ENCODE measurements at places on chromosomes 4 and X.

GRCh38 chr4:85445050-85445639, 29.8 kb upstream of the ARHGAP24 start:
- no peak for DNase-seq

DNA sequence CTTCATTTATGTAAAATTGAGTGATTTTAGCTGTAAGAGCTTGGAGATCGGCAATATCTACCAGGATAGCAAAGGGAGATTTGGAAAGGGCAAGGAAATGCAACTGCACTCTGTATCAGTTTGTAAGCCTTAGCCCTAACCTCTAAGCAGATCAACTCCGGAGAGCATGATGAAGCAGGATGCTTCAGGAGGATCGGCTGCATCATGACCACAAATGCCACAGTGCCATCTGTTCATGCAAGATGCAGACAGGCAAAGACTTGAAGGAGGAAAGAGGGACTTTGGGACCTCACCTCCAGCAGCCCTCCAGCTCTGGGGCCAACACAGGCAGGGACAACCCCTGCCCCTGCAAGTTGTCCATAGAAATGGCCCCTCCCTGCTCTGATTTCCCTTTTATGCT, 377.6 kb upstream of the GATB start:
- DNase-seq = no peak

DNA sequence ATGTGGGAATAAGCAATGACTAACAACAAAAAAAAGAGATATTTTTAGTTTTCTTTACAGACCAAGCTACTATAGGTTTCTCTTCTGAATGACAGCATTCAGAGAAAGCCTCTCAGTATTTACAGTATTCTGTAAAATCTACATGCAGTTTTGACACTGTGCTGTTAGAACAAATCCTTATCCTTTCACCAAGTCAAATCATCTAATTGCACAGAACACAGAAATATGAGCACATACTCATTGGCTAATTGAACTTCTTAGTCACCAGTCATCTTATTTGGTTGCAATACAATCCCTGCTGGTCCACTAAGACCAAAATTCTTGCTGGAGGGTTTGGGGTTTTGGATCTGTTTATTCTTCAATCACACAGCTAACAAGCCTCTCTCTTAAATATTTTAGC, 5.7 kb downstream of the ACOT9 start:
- no peak for DNase-seq

DNA sequence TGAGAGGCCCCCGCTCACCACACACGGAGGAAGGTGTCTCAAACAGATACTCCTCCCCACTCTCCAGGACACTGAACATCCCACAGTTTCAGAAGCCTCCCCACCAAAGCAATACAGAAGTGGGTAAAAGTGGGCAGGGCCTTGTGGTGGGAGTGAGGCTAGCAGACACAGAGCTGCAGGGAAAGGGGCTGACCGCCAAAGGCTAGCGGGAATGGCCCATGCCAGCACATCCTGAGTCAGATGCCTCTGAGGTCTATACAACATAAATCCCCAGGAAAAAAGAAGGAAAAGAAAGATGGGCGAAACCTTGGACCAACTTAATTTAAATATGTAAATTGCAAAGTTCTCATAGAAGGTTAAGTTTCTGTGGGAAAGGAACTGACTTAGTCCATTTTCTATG, 21.9 kb upstream of the ARHGAP10 start:
- no peak for DNase-seq

DNA sequence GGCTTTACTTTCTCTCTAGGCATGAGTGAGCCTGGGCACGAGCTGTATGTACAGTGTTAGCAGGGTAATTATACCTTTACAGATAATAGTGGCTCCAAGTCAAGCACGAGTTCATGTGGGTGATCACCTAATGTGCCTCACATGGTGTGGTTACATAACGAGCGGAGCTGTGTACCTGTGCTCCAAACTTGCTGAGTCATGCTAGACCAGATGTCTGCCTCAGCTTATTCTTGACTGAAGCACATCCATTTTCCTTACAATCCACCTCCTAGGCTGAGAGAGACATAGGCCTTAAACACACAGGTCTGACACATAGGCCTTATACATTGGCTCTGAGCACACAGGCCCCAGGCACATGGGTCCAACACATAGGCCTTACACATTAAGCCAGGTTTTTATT, 426.6 kb downstream of the GPAT3 start:
- no peak for DNase-seq

- DNase-seq = no peak
Measured at GRCh38 chr4:89898304-89898716, 3.7 kb downstream of the MMRN1 start.

DNA sequence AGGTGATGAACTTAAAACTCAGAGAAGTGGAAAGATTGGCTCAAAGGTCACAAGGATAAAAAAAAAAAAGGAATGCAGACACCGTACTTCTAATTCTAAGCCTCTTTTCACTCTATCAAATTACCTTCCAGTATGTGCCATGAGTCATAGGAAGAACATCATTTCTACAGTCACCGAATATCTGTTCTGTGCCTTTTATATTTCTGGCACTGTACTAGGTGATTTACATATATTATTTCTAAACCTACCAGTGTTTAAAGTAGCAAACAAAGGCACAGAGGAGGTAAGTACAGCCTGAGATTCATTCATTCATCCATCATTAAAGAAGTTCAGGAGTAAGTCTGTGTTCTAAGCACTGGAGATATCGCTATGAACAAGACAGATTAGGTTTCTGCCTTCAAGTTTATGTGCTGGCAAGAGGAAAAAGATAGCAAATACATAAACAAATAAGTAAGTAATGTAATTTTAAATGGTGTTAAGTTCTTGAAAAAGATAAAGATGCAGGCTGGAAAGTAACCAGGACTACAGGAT, 65.3 kb downstream of the PALLD start:
- DNase-seq = no peak

DNA sequence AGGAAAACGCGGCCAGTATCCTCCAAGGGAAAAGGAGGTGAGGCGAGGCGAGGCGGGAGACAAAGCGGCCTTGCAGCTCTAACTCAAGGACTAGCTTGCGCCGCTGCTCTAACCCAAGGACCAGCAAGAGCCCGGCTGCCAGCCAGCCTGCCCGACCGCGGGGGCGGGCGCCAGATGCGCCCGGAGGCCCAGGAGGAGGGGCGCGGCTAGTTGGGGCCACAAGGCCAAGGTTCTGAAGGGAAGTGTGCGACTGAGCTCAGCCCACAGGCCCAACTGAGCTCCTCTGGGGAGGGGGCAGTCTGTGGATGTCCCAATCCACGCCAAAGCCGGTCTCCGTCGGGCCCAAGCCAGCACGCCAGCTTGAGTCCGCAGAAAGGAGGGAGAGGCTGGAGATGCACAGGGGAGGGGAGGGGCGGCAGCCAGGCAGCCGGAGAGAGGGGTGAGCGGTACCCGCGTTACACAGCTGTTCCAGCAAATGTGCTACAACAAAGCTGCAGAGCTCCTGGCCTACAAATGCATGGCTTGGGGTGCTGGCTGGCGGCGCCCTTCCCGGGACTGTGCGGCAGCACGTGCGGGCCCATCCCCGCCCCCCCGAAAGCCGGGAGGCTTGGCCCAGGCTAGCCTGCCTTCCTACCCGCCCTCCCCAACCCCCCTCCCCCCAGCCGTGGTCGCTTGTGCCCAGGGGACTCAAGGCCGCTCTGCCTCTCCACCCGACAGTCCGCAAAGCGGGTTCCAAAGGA, 637 bp downstream of the AMER1 start:
- DNase-seq = no peak

DNA sequence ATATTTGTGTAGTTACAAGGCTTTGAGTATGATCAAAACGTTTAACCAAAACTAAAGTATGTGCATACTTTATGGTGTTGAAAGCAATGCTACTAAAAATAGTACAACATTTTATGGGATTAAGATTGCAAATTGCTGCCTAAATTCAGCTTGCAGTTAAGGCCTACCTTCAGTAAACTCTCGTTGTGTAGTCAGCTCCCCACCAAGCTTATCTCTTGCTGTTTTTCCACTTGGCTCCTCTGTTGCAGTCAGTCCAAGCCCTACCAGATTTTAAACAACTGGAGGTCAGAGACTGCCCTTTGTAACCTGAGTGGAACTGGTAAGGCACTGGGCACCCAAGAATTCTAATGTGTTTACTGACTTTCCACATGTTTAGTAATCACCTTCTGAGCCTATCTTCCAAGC, 25.7 kb downstream of the AFF1 start:
- no peak for DNase-seq

- no peak for DNase-seq
Measured at GRCh38 chrX:124010566-124010965, 49.1 kb downstream of the STAG2 start.

GRCh38 chrX:26848511-26848910, 614.6 kb downstream of the PPP4R3C start:
- no peak for DNase-seq

- no peak for DNase-seq
Measured at GRCh38 chrX:68461093-68461492, 27.8 kb upstream of the OPHN1 start.

- no peak for DNase-seq
Measured at GRCh38 chr4:48557478-48557877, 67.4 kb downstream of the ZAR1 start.

DNA sequence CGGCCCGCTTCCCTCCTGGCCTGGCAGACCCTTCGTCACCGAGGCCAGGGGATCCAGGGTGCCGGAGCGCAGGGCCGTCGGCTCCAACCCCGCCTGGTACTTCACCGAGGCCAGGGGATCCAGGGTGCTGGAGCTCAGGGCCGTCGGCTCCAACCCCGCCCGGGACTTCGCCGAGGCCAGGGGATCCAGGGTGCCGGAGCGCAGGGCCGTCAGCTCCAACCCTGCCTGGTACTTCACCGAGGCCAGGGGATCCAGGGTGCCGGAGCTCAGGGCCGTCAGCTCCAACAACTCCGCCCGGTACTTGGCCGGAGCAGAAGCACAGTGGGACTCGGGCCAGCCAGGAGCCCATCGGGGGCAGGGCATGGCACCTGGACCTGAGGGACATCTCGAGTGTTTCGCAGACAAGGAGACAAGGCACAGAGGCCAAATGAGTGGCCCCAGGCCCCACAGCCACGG, 85.1 kb downstream of the FAM53A start:
- DNase-seq = no peak

DNA sequence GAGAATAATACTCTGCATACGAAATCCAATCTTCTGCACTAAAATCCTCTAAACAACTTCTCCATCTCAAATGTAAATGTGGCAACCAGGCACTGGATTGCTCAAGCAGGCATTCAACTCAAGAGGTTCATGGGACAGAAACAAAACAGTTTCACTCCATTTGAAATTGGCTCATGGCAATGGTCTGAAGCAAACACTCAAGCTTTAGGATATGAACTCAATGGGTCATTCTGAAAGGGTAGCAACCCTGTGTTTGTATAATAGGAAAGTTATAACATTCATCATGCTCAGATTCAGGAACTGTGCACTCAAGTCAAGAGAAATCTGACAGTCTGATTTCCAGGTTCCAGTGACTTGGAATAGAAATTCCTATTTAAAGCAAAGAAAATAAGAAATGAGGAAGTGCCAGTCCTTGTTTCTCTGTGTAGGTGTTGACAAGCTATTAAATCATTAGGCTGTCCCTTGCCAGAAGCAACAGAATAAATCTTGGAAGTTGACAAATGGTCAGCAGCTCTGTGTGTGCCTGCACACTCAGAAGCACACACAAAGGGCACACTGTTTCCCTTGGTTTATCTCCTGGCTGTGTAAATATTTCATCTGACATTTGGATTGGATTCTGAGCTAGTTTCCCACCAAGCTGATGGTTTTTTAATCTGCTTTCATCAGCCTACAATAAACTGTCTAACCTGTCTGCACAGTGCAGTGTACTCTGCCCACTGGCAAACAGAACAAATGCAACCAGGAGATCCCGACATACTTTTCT, 75.9 kb upstream of the CITED1 start:
- no peak for DNase-seq

DNA sequence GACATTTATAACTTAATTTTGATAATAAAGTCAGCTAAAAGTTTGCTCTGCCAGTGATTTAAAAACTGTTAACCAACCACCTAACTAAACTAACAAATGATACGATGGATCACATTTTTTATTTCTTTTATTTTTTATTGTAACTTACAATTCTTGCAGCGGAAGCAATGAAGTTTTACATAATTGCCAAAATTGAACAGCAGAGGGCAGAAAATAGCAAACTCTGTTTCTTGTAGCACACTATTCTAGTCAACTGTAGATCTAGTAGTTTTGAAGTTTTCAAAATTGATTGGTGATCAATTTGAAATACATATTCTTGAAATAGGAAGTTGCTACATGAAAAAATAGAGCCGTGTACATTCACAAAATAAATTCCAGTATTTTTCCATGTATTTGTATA, 2.8 kb upstream of the GRIA2 start:
- DNase-seq = no peak

DNA sequence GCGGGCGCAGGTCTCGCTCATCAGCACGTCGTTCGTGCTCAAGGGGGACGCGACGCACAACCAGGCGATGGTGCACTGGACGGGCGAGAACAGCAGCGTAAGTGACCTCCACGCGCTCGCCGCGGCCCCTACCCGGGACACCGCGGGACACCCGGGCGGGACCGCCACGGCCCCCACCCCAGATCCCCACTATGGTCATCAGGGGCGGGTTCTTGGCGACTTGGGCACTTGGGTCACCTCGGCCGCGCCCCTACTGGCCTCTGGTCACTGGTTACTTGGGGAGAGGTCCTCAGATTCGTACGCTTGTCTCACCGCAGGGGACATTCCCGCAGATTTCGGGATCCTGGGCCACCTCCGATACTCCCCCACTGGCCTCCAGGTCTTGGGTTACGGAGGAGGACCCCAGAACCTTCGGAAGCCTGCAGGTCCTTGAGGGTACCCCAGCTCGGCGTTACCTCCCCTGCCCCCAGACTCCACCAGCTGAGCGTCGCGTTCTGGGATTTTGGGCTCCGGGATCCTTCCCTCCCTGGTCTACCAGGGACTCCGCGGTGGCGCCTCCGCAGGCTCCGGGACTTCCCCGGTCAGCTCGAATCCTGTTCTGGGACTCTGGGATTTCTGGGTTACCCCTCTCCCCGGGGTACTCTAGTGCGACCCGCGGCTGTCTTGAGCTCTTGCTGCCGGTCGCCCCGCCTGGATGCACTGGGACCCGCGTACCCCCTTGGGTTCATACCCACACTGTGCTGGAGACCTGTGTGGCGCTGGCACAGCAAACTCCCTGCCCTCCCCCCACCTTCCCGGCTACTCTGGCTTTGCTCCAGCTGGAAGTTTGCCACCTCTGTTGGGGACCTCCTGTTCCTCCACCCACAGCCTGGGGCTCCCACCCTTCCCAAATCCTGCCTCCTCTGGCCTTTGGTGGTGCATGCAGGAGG, 956 bp downstream of the SORCS2 start:
- no peak for DNase-seq

GRCh38 chr4:57854748-57855147, 744.6 kb upstream of the IGFBP7 start:
- DNase-seq = no peak

Measured in SIG-M5 (cell line).